ENCODE measurements at places on chromosomes 5 and 9.

- DNase-seq: no peak
Measured at GRCh38 chr5:66963559-66963971, 233.0 kb downstream of the CD180 start.

DNA sequence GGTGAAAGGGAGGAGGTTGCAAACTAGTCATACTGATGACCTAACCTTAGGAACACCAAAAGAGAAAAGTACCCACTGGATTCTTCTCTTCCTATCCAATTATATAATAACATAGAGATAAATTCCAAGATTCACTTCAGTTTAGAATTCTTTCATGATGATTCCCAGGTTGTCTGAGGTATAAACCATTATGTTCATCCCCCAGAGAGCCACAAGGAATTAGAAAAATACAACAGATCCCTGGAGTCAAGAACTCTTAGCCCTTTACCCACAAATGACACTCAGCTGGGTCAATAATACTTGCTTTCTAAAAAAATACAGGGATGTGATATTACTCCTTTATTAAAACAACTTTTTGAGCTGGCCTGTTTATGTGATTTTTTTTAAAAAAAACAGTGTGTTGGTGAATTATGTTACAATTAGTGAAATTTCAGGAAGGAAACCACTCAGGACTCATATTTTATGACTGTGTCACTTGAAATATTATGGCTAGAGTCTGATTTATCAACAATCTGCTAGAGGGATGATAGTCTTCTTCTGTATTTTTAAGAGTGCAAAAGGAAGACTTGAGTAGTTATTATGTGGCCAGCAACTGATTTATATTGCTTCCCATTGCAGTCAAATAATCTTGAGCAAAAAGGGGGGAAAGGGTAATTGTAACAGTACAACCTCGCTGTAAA lies 338.2 kb downstream of the NFIB start:
- DNase-seq: no peak

DNA sequence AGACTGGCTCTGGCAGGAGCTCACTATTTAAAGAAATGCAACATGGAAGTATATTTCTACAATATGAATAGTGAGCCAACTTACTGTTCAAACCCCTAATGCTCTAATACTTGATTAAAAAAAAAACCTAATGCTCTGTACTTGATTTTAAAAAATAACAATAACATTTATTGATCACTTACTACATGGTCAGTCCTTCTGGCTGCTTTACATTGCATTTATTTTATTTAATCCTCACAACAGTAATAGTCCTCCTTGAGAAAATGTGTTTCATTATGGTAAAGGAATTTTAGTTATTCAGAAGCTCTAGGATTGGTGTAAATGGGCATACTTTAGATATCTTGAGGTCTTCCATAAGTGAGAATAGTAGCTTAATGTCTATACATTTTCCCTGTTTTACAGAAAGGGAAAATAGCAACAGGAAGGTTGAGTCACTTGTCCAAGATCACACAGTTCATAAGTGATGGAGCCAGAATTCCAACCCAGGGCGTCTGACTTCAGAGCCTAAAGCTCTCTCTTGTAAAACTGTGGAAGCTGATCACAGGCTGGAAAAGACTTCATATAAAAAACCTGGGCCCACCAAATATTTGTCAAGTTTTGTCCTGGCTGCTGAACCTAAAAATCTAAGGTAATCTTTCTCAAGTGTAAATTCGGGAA lies 1.0 kb downstream of the STARD4 start:
- DNase-seq: no peak

DNA sequence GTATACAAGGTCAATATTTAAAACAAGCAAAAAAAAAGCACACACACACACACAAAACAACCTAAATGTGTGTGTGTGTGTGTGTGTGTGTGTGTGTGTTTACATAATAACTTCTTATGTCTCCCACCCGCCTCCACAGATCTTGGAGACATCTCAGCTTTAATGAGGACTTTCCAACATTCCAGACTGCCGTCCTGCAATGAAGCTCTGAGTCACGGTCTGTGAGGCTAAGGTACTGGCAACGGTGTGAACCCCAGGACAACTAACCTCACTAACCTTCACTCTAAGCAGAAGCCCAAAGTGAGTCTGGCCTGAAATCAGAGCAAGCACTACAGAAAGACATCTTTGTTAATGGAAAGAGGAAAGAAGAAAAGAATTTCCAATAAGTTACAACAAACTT lies 22.3 kb downstream of the ZNF474 start:
- no peak for DNase-seq

DNA sequence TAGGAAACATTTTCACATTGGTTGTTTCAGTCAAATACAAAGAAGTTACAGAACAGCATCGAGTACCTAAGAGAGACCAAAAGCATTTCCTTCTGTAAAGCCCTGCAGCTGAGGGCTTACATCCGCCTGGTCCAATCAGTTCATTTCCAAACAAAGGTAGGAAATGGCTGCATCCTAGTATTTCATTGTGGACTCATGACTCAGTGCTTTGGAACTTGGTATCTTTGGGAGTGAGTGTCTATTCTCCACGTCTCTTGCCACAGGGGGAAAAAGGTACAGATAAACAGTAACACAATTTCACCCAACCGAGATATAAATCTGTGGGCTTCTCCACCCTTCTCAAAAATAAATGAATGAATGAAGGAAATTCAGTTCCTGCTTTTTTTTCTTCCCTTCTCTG lies 75.4 kb downstream of the NFIB start:
- no peak for DNase-seq

DNA sequence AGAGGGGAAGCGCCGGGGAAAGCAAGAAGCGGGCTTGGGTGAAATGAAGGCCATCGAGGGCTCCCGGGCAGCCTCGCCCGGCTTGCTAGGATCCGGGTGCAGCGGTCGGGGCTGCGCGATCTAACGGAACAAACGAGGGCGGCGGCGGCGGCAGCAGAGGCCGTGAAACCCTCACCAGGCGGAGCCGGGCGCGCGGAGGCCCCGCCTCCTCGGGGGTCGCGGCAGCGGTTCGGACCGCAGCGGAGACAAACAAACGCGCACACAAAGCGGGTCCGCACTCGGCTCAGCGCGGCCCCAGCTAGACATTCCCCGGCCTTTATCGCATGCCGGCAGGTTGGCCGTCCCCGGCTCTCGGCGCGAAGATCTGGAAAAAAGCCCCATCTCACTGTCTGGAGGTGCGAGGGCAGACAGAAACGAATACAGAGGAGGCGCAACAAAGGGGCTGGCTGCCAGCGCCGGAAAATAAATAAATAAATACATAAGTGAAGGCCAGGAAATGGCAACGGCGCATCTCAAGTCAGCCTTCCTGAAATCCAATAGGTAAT lies 10.5 kb upstream of the TRIM36 start:
- no peak for DNase-seq
